ENCODE measurements at places on chromosomes 5 and 9. TPM values are rescaled to one million over a fixed set of nuclear protein-coding genes. Genes with fewer than 3 reads are reported as not detected.

SLC25A2 gene
- not detected for total RNA-seq

ANKRD20A1 gene
- 1.7 TPM for total RNA-seq

FOXD4 gene
- total RNA-seq: 0.22 TPM

C9 gene
- not detected for total RNA-seq

DNA sequence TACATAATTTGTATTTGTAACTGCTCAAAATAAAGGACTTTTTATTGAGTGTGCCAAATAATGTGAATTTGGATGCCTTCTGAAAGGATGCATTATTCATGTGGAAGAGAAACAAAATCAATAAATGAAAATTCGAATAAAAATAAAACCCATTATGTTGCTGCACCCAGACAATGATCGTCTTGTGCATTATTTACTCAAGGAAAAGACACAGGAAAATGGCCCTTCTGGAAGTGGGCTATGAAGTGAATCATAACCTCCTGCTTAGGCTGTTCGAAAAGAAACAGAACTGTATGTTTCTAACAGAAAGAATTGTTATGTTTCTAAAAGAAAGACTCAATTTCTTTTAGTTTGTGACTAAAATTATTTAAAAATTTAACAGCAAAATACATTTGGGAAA is 168.9 kb upstream of the NFIB start:
- no peaks in the 10 kb centered on the region for H3K4me1 ChIP-seq
- no peak overlapping the region for H3K27ac ChIP-seq
- H3K27me3 ChIP-seq: no peaks in the 10 kb centered on the region
- DNase-seq: no peak
- no peaks in the 10 kb centered on the region for H3K36me3 ChIP-seq

DNA sequence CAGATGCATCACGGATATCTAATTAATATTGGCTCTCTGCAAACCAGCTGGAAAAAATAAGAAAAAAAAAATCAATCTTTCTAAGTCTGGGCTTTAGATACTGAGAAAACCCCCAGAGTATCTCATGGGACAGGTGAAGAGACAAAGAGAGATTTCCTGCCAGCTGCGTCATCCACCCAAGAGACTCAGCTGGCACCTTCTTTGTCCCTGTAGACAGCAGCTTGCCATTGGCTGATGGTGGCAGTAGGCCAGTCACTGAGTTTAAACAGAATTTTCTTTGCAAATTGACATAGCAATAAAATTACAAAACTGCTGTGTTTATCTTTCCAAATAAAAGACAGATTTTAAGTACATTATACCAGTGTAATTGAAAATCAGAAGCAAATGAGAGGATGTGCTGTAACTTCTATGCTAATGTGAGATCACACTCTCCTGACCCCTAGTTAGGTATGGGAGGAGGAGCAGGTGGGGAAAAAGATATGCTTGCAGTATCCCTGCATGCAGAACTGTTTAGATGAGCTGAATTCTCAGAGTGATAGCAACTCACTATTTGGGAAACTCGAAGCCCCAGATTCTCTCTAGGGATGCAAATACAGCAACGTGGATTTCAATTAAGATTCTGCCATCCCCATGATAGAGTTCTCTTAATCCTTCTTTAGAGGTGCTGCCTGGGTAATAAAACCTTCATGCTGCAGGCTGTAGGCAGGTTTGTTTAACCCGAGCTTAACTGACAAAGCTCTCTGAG is 72.2 kb downstream of the NMUR2 start:
- no peak overlapping the region for H3K4me3 ChIP-seq
- no peaks in the 10 kb centered on the region for H3K27me3 ChIP-seq
- H3K4me1 ChIP-seq: no peaks in the 10 kb centered on the region
- H3K27ac ChIP-seq: no peak overlapping the region

GRCh38 chr9:81776390-81776789 is 87.0 kb upstream of the TLE1 start:
- H3K36me3 ChIP-seq: no peaks in the 10 kb centered on the region
- H3K4me3 ChIP-seq: no peak overlapping the region
- no peak for DNase-seq
- H3K27ac ChIP-seq: no peak overlapping the region
- no peaks in the 10 kb centered on the region for H3K27me3 ChIP-seq
- peaks cover 1% of the 10 kb centered on the region for H3K4me1 ChIP-seq

GRCh38 chr5:22662391-22662790 is 190.8 kb downstream of the CDH12 start:
- no peaks in the 10 kb centered on the region for H3K36me3 ChIP-seq
- H3K4me1 ChIP-seq: no peaks in the 10 kb centered on the region
- no peaks in the 10 kb centered on the region for H3K27me3 ChIP-seq
- H3K4me3 ChIP-seq: no peak overlapping the region

DNA sequence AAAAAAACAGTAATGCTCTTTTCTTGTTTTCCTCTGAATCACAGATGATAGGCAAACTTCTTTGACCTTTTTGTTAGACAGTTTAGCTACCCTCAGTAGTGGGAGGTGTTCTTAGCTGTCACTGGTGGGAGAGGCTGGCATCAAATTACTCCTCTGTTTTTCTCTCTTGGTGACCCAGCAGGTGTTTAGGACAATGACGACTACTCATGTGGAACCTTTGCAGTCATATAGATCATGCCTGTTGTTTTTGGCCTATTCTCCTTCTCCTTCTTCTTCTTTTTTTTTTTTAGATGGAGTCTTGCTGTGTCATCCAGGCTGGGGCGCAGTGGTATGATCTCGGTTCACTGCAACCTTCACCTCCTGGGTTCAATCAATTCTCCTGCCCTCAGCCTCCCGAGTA is 15.4 kb upstream of the NPR2 start:
- no peaks in the 10 kb centered on the region for H3K36me3 ChIP-seq
- no peak overlapping the region for H3K27ac ChIP-seq
- DNase-seq: no peak
- no peak overlapping the region for H3K4me3 ChIP-seq

DNA sequence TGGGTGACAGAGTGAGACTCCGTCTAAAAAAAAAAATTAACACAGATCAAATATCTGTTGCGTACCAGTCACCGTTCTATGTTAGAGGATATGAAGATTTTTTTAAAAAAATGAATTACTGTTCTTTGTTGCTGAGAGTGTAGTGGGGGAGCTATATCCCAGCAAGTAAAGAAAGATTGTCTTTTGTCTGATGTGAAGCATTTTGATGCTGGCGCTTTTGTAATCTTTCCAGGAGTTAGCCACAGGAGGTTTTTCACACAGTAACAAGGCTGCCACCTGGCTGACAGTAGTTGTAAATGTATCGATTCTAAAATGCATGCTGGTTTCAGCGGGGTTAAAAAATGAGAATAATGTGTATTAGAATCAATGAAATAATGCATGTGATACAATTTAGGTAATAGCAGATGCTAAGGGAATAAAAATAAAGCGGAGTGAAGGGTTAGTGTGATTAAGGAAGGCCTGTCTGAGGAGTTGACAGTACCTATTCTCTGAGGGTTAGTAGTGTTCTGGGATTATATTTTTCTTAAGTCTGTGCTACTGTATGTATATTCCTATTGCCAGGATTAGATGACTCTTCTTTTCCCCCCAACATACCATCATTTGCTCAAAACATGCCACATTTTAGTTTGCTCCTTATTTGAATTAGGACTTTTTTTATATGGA is 3.4 kb downstream of the LMNB1 start:
- H3K4me3 ChIP-seq: no peak overlapping the region
- no peaks in the 10 kb centered on the region for H3K27me3 ChIP-seq
- no peaks in the 10 kb centered on the region for H3K36me3 ChIP-seq
- H3K27ac ChIP-seq: no peak overlapping the region
- DNase-seq: peak; percentile 33

DNA sequence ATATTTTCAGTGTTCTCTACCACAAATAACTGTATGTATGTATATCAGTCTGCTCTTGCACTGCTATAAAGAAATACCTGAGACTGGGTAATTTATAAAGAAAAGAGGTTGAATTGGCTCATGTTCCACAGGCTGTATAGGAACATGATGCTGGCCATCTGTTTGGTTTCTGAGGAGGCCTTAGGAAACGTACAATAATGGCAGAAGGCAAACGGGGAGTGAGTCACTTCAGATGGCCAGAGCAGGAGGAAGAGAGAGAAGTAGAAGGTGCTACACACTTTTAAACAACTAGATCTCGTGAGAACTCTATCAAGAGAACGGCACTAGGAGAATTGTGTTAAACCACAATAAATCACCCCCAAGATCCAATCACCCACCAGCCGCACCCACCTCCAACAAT is 121.7 kb downstream of the ADAMTS6 start:
- H3K36me3 ChIP-seq: no peaks in the 10 kb centered on the region
- DNase-seq: no peak
- H3K4me3 ChIP-seq: no peak overlapping the region
- no peak overlapping the region for H3K27ac ChIP-seq
- no peaks in the 10 kb centered on the region for H3K4me1 ChIP-seq

GRCh38 chr5:82719368-82719767 is 357.8 kb downstream of the TMEM167A start:
- no peak for DNase-seq
- H3K4me3 ChIP-seq: no peak overlapping the region
- H3K36me3 ChIP-seq: no peaks in the 10 kb centered on the region
- H3K27me3 ChIP-seq: no peaks in the 10 kb centered on the region
- H3K27ac ChIP-seq: no peak overlapping the region
- no peaks in the 10 kb centered on the region for H3K4me1 ChIP-seq

DNA sequence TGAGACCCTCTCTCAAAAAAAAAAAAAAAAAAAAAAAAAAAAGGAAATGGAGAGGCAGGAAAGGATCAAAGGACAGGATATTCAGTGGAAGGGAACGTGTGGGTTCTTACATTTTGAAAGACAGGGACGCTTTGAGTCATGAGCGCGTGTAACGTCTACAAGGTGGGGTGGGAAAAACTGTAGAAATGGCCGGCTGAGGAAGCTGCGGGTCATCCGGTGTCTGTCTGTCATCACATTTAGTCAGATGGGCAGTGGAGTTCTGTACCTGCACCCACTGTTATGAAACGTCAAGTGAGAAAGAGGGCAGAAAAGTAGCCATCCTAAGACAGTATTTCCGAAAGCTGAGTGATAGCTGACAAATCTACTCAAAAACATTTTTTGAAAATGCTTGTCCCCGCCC is 159.8 kb downstream of the SMARCA2 start:
- no peak overlapping the region for H3K27ac ChIP-seq
- no peak for DNase-seq

GRCh38 chr9:33695299-33695698 is 100.1 kb upstream of the PRSS3 start:
- no peaks in the 10 kb centered on the region for H3K36me3 ChIP-seq
- H3K27me3 ChIP-seq: no peaks in the 10 kb centered on the region
- no peaks in the 10 kb centered on the region for H3K4me1 ChIP-seq
- no peak overlapping the region for H3K4me3 ChIP-seq
- DNase-seq: no peak

DNA sequence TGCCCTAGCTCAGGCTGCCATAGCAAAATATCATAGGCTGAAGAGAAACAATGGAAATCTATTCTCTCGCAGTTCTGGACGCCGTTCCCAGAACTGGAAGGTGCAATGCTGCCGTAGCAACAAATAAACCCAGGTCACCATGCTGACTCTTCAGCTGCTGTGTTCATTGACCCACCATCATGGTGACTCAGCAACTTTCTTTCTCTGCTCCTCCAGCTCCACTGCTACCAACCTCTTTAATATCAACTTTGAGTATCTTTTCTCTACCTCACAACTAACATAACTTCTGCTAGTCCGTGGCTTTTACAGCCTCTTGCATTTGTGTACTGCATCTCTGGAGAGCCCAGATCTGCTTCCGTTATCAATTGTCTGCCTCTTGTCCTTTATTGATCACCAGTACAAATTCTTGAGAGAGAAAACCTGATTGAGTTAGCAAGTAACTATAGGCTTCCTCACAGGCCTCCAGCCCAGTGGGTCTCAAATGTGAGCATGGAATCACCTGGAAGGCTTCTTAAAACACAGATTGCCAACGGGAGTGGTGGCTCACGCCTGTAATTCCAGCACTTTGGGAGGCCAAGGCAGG is 47.3 kb upstream of the SLC30A5 start:
- H3K4me1 ChIP-seq: no peaks in the 10 kb centered on the region
- no peak overlapping the region for H3K27ac ChIP-seq
- H3K27me3 ChIP-seq: no peaks in the 10 kb centered on the region
- no peaks in the 10 kb centered on the region for H3K36me3 ChIP-seq

DNA sequence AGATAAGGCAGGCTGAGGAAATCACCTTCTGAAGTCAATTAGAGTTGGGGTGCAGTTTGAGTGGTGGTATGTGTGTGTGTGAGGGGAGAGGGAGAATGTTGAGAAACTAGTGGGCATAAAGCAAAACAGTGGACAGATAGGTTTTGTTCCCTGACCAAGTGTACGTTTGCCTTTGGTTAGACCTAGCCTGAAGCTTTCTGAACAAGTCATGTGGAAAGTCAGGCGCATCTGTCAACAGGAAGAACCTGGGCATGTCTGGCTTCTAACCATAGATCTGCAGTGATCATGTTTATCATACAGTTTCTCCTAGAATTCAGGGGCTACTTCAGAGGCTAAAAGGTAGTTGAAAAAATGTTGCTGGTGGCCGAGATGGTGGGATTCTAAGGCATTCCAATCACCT is 143.2 kb upstream of the PCA3 start:
- no peak for DNase-seq
- no peak overlapping the region for H3K4me3 ChIP-seq
- H3K36me3 ChIP-seq: no peaks in the 10 kb centered on the region
- H3K27ac ChIP-seq: no peak overlapping the region

Measured in ovary (tissue), 10 donors.